GM20000 (cell line): ENCODE measurements at places on chromosomes 5 and 9.

- DNase-seq: no peak
These were observed 25.1 kb downstream of the PPIP5K2 start for GRCh38 chr5:103145196-103145595.

DNA sequence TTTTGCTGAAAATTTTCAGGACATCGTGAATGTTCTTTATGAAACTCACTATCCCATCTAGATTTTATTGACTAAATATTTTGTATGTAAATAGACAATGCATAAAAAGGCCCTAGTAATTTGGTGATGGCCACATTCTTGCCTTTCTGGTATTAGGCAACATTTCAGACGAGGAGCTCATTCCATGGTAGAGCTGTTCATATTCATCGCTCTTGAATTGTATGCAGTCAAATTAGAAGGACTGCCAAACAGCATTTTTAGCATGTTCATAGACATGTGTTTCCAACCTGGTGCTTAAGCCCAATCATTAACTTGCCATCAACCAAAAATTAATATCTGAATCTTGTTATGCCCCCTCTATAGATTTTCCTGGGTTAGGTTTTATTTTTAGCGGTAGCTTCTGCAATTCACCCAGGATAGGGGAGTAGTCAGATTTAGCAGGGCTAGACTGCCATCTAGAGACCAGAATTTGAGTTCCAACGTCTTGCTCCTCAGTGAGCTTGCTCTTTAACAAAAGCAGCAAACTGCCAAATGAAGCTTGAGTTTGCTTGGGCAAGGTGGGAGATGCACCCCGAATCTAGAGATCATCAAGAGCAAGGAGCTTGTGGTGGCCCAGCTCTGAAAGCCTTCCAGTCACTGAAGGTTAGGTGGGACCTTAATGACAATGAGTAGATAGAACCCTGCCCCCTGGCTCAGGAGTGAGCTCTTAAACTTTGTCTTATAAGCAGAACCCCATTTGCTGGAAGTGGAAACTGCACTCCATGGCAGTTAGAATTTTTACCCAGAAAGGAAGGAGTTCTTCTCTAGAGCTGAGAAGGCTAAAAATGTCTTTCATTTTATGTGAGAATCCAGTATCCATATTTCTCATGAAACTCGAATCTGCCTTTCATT is 456.2 kb downstream of the RASEF start:
- DNase-seq: peak; percentile 7

- DNase-seq: no peak
These were observed 362.9 kb upstream of the TLE4 start for GRCh38 chr9:79208791-79209396.

- DNase-seq: no peak
These were observed 523.8 kb downstream of the ELAVL2 start for GRCh38 chr9:23302281-23302680.

- DNase-seq: no peak
These were observed 253.0 kb upstream of the ARRDC3 start for GRCh38 chr5:91635950-91636734.

- DNase-seq: no peak
These were observed 25.7 kb downstream of the CDKN2A start for GRCh38 chr9:21968331-21969010.

DNA sequence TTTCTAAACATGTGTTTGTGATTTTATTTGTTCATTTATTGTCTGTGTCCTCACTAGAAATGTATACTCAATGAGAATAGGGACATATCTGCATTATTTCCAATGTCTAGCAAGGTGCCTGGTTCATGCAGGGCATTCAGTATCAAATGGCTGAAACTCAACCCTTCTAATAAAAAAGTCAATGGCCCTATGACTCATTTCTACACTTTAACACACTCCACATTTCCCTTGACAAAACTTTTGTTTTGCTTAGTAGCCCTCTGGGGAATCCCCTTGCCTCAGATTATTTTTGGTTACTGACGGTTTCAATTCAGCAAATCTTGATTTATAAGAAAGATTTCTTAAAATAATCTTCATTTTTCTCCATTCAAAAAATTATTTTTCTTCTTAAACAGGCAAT is 206.0 kb upstream of the DMRTA1 start:
- peak; percentile 49 for DNase-seq

GRCh38 chr9:112554516-112554915 is 67.9 kb downstream of the KIAA1958 start:
- DNase-seq: no peak

GRCh38 chr9:130845254-130845653 is 10.2 kb downstream of the ABL1 start:
- DNase-seq: no peak

- DNase-seq: no peak
These were observed 63.7 kb upstream of the CACNA1B start for GRCh38 chr9:137813651-137814415.

- peak; percentile 92 for DNase-seq
These were observed at the start of gene MZB1 for GRCh38 chr5:139389701-139390638. Gene MZB1 (minus strand): TSS chr5:139389913. CDS start chr5:139389856, 57 bp downstream.

- no peak for DNase-seq
These were observed 35.9 kb upstream of the ZFAND5 start for GRCh38 chr9:72400866-72401265.

- no peak for DNase-seq
These were observed 12.7 kb downstream of the RECK start for GRCh38 chr9:36049408-36049807.

GRCh38 chr5:17061973-17062470 is 125.9 kb upstream of the MYO10 start:
- DNase-seq: no peak

GRCh38 chr9:2913026-2913425 is 69.1 kb upstream of the PUM3 start:
- DNase-seq: no peak

GRCh38 chr9:128091144-128091543 is 23.1 kb downstream of the SLC25A25 start:
- no peak for DNase-seq

DNA sequence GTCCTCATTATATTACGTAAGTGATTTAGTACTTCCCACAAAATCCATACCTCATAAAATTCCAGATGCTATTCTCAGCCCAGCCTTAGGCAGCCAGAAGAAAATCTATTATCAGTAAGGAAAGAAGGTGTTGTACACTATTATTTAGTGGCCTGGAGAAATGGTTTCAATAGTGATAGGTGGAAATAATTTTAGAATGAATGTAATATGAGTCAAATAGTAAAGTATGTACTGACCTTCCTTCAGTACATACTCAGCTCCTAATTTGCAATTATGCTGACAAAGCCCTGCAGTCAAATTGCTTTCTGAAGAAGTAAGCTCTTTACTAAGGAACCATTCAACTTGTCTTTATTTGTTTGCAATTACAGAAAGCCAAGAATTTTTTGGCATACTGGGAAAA is 409.2 kb downstream of the HTR1A start:
- no peak for DNase-seq

GRCh38 chr5:9456435-9457042 is 89.3 kb downstream of the SEMA5A start:
- DNase-seq: no peak

GRCh38 chr9:13131416-13131815 is 148.1 kb downstream of the MPDZ start:
- DNase-seq: no peak

DNA sequence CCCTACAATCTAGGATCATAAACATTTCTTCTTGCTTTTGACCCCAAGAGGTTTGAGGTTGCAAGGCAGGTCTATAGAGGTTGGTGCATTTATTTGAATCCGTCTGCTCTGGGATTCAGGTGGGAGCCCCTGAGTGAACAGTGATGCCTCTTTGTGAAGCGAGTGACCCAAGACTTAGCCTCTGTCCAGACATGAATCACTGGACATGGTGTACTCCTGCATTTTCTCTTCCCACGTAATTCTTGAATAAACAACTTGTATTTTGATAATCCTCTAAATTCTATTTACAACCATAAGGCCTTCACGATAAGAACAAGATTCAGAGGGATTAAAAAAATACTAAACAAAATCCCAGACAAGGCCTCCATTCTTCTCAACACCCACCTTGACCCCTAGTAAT is 67.5 kb upstream of the PLPP6 start:
- no peak for DNase-seq

DNA sequence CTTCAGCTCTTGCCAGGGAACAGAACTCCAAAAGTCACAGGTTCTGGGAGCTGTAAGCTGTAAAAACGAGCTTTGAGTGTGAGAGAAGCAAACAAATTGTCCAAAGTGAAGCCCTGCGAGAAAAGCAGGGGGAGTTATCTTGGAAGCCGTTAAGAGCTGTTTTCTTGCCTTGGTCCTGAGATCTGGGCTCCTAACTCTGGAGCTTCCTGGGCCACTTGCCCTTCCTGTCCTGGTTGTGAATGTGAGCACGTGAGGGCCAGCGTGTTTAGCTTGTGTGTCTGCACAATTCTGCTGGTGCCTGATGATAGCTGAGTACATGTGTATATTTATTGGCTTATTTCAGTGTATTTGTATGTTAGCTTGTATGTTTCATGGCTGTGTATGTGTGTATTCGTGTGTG is 40.5 kb downstream of the DAB2IP start:
- DNase-seq: no peak

DNA sequence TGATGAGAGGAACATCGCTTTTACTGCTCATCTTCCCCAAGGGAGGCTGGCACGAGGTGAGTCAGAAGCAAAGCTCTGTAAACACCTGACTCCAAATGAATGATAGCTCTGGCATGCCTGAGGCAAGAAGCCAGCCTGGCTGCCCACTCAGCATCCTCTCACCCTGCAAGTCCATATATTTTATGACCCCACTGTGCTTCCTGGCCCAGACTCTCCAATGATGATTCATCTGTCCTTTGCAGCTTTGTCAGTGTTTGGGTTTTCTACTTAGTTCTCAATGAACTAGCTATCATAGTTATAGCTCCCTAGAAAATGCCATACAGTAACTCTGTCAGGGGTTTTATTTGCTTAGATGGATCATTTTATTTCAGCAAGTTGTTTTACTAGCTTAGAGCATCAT is 52.1 kb upstream of the FSTL4 start:
- DNase-seq: no peak

DNA sequence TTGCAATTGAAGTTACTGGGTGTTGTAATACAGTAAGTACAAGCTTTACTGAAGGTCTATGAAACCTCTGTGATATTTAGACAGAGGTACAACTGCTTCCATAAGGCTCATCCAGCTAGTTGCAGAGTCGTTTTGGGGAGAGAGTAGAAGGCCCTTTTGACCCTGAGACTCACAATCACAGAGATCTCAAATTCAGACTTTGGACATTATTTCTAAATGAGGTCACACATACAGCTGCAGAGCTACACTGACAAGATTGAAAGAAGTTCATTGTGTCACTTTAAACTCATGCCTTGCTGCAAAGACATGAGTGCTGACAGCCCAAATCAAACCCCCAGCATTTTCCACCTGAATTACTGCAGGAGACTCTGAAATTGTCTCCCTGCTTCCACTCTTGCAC is 205.9 kb upstream of the TMEM161B start:
- no peak for DNase-seq

DNA sequence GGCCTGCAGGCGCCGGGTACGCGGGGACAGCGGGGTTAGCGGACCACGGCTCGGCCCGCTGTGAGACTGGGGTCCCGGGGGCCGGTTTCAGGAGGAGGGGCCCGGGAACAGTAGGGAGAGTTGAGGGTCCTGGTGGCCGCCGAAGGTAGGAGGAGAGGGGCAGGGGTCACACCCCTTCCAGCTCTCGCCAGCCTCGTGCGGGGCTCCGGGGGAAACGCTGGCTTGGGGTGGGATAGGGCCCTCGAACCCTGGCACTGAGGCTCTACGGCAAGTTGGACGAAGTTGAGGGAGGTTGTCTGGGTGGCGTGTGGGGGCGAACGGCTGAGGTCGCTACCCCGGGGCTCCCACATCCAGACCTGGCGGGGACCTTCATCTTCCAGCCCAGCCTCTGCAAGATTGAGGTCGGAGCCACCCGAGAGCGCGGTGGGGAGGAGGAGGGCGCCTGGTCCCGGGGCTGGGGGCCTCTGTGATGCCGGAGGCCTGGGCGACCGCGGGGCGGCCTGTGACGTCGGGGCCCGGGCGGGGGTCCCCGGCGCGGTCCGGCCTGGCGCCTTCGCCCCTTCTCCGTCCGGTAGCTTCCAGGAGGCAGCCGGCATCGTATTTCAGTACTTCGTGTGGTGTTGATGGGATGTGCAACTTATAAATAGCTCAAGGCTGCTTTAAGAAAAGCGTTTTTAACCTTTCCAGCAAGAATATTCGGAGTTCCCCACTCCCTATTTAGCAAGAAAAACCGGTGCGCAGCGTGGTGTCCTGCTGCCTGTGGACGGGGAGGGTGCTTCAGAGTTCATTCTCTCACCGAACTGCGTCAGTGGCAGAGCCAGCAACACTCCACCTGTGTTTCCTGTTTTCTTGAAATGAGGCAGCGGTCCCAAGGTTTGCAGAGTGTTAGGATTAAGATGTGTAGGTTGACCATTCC is 902 bp downstream of the HABP4 start:
- DNase-seq: peak; percentile 44

- no peak for DNase-seq
These were observed 113.4 kb upstream of the GHR start for GRCh38 chr5:42309865-42310264.

GRCh38 chr9:81574405-81574804 is 114.9 kb downstream of the TLE1 start:
- no peak for DNase-seq

DNA sequence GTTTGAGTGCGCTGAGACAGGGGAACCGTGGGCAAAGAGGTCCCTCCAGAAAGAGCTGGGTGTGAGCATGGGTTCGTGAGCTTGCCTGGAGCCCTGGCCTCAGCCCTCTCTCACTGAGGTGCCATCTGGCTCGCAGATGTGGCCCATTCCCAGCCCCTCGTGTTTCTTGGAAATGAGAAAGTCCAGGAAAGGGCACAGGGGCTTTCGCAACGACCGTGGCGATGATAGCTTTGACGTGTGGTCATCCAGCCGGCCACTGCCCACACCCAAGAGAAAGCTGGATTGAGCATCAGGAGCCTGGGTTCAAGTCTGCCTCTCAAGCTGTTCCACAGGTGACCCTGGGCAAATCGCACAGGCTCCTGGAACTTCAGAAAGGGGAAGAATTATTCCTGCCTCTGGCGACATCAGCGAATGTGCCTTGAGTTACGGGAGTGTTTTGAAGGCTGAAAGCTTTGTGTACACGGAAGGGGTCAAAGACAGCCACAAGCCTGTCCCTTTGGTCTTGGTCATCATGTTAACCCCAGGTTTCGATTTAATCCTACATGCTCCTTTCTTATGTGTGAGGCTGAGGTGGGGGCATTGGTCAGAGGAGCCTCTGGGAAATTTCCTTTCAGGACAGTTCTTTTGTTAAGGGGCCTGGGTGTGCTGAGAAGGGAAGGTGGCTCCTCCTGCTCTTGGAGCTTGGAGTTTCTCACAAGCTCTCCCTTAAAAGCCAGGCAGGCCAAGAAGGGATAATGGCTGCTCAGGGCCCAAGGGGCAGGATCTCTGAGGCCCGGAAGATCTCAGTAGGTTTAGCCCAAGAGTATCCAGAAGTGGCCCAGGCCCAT is 41.7 kb upstream of the IL17B start:
- DNase-seq: no peak

GRCh38 chr5:55682071-55682470 is 30.1 kb downstream of the SLC38A9 start:
- no peak for DNase-seq
